ENCODE measurements at places on chromosomes 6 and 20. TPM values are rescaled to one million over a fixed set of nuclear protein-coding genes. Genes with fewer than 3 reads are reported as not detected.

DNA sequence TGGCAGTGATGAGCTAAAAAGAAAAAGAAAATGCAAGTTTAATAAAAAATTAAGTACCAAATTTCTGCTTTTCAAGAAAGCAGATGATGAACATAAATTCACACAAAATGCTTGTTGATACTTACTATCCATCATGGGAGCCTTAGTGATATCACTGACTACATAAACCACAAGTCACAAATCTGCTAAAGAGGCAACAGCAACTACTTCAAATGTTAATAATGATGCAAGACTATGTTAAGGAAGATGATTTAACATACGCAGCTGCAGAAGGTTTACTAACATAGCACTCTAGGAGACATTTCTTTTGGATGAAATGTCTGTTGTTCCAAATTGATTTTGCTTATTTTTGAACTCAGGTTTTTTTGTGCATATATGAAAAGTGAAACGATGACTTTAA is 18.6 kb downstream of the FYN start:
- H3K27me3 ChIP-seq, result no peaks in the 10 kb centered on the region
- peaks cover 45% of the 10 kb centered on the region for H3K4me1 ChIP-seq
- H3K27ac ChIP-seq, result no peak overlapping the region
- H3K36me3 ChIP-seq, result no peaks in the 10 kb centered on the region
- H3K4me3 ChIP-seq, result no peak overlapping the region

ZC3H12D gene
- 3.6 TPM for polyA plus RNA-seq

CYP21A2 gene
- polyA plus RNA-seq, result 0.57 TPM

SULF2 gene
- polyA plus RNA-seq, result 22.2 TPM

DNA sequence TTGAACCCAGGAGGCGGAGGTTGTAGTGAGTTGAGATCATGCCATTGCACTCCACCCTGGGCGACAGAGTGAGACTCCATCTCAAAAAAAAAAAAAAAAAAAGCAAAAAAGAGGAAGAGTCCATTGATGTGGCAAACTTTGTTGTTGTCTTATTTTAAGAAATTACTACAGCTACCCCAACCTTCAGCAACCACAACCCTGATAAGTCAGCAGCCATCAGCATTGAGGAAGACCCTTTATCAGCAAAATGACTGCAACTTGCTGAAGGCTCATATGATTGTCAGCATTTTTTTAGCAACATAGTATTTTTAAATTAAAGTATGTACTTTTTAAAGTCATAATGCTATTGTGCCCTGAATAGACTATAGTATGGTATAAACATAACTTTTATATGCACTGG is 48.8 kb downstream of the ZFP64 start:
- no peak for DNase-seq
- H3K4me1 ChIP-seq, result no peaks in the 10 kb centered on the region

GRCh38 chr6:157385482-157385881 is 4.5 kb downstream of the ZDHHC14 start:
- no peak for DNase-seq
- H3K4me1 ChIP-seq, result no peaks in the 10 kb centered on the region
- no peaks in the 10 kb centered on the region for H3K27me3 ChIP-seq
- no peaks in the 10 kb centered on the region for H3K36me3 ChIP-seq
- no peak overlapping the region for H3K27ac ChIP-seq

GTSF1L gene
- polyA plus RNA-seq, result 0.17 TPM

- H3K36me3 ChIP-seq, result no peaks in the 10 kb centered on the region
- no peak overlapping the region for H3K27ac ChIP-seq
- H3K27me3 ChIP-seq, result no peaks in the 10 kb centered on the region
- no peaks in the 10 kb centered on the region for H3K4me1 ChIP-seq
Measured at GRCh38 chr6:104908031-104908887, 48.5 kb upstream of the HACE1 start.

PLN gene
- 2.3 TPM for polyA plus RNA-seq

Measured in sigmoid colon (tissue), 7 donors.